ENCODE measurements at places on chromosomes 13 and 19. TPM values are rescaled to one million over a fixed set of nuclear protein-coding genes. Genes with fewer than 3 reads are reported as not detected.

Gene LILRB4
- not detected for total RNA-seq

Gene ZNF91
- total RNA-seq: 11.7 TPM

Gene FGF14
- not detected for total RNA-seq

Gene ZNF98
- total RNA-seq: under 0.01 TPM

Gene ZDHHC20
- total RNA-seq: 84.4 TPM

Gene ADAMTSL5
- 0.18 TPM for total RNA-seq

Gene CEACAM20
- not detected for total RNA-seq

Gene CDX2
- total RNA-seq: not detected

Gene LIM2
- total RNA-seq: not detected

Gene DLEU7
- total RNA-seq: not detected

Gene GRIN2D
- total RNA-seq: 0.66 TPM

Gene FCAR
- not detected for total RNA-seq

Gene NALCN
- 7.3 TPM for total RNA-seq

Gene WDR88
- total RNA-seq: not detected

Gene ATP4A
- total RNA-seq: not detected

Gene CEACAM3
- not detected for total RNA-seq

Gene LACC1
- total RNA-seq: 4.4 TPM

Gene VSTM2B
- total RNA-seq: not detected

Gene SRRM5
- total RNA-seq: under 0.01 TPM

Gene MRPL34
- 39.0 TPM for total RNA-seq

Gene TNNI3
- not detected for total RNA-seq

Gene PINLYP
- 0.18 TPM for total RNA-seq

Gene BEST2
- total RNA-seq: not detected

Gene RASA3
- 47.1 TPM for total RNA-seq

Gene ZNF69
- 1.3 TPM for total RNA-seq

Gene ZNF177
- total RNA-seq: 0.72 TPM

Gene SULT2A1
- total RNA-seq: not detected

Gene AP1M2
- 0.09 TPM for total RNA-seq

Gene UBE2L5
- not detected for total RNA-seq

Gene TFDP1
- 54.2 TPM for total RNA-seq

Gene SIGLECL1
- not detected for total RNA-seq

Gene LRG1
- total RNA-seq: 0.36 TPM

Gene CCL25
- total RNA-seq: not detected
